ENCODE measurements at places on chromosomes 13 and 19. TPM values are rescaled to one million over a fixed set of nuclear protein-coding genes. Genes with fewer than 3 reads are reported as not detected.

GRCh38 chr13:56332671-56333070 is 808.0 kb upstream of the PRR20A start:
- no peak overlapping the region for H3K4me3 ChIP-seq
- no peak overlapping the region for H3K27ac ChIP-seq
- DNase-seq: no peak
- no peaks in the 10 kb centered on the region for H3K27me3 ChIP-seq
- no peaks in the 10 kb centered on the region for H3K36me3 ChIP-seq

DNA sequence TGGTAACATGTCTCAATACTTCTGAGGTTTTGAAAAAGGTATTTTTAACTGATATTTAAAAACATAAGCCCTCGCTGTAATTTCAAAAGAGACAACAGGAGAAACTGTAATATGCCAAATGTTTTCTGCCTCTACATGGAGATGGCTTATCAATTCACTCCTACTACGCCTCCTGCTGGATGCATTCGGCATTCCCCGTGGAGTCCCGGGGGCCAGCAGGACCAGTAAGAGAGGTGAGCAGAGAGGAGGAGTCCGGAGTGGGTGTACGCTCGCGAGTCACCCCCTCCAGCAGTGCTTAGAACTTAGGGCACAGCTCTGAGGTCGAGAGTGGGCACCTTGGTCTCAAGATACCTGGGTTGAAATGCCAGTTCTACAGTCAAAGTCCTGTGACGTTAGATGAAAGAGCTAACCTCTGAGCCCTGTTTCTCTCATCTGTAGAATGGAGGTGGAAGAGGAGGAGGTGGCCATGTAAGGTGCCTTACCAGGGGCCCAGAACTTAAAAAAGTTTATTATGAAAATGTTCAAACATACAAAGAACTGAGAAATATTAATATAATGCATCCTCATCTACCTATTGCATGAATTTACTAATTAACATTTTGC is 110.2 kb downstream of the STK24 start:
- H3K4me3 ChIP-seq: no peak overlapping the region
- DNase-seq: no peak
- no peaks in the 10 kb centered on the region for H3K4me1 ChIP-seq

The CAB39L gene
- 40.0 TPM for total RNA-seq

DNA sequence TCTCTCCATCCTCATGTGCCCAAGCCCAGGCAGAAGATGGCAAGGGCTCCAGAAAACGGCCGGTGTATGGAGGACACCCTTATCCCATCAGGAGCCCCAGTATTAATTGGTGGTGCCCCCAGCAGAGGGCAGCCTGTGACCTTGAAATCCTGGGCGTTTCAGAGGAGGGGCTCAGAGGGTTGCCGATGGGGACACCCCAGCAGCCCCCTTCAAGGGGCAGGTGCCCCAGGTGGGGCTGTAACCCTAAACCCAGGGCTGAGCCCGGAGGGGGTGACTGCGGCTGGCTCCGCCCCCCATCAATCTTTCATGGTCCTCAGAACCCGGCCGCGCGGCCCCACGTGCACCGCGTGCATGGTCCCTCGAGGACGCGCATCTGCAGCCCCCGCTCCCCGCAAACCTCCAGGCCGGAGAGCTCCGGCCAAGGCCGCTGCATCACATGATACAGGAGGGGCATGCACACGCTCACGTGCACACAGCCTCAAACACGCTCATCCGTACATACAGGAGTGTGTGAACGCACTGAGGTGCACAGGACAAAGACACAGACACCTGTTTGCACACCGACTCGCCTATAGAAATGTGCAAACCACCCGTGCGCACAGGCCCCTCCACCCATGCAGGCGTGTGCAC is 949 bp downstream of the RAB3A start:
- no peaks in the 10 kb centered on the region for H3K4me1 ChIP-seq
- peak overlapping the region; percentile 77 for H3K4me3 ChIP-seq
- H3K36me3 ChIP-seq: no peaks in the 10 kb centered on the region
- DNase-seq: no peak
- H3K27ac ChIP-seq: no peak overlapping the region

GRCh38 chr13:59843040-59843439 is 320.7 kb downstream of the DIAPH3 start:
- no peak overlapping the region for H3K27ac ChIP-seq
- H3K4me3 ChIP-seq: no peak overlapping the region
- DNase-seq: no peak

DNA sequence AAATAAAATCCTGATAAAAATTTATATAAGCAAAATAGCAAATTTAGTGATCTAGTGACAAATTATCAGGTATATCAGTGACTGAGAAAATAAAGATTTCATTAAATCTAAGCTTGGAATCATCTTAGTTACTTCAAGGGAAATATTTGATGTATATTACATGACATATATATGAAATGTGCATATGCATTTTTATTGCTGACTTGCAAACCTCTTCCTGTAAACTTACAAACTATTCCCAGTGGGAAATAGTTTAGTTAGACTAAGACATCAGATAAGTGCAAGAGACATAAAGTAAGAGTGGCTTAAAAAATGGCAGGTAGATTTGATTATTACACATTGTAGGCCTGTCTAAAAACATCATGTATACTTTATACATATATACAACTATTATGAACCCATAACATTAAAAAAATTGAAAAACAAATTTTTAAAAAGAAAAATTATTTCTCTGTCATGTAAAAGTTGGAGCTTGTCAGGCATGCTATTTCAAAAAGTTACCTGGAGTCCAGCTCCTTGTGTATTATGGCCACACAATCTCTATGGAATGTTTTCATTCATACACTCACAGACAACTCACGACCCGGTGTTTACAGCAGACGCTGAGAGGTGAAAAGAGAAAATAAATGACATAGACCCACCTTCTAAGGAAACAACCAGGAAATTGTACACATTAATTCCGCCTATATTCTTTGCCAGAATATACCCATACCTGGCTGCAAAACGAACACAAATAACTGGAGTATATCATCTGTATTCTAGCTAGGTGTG is 724.5 kb downstream of the SLITRK6 start:
- H3K4me1 ChIP-seq: no peaks in the 10 kb centered on the region
- no peaks in the 10 kb centered on the region for H3K27me3 ChIP-seq
- no peak for DNase-seq
- H3K27ac ChIP-seq: no peak overlapping the region

The PSG1 gene
- total RNA-seq: not detected

DNA sequence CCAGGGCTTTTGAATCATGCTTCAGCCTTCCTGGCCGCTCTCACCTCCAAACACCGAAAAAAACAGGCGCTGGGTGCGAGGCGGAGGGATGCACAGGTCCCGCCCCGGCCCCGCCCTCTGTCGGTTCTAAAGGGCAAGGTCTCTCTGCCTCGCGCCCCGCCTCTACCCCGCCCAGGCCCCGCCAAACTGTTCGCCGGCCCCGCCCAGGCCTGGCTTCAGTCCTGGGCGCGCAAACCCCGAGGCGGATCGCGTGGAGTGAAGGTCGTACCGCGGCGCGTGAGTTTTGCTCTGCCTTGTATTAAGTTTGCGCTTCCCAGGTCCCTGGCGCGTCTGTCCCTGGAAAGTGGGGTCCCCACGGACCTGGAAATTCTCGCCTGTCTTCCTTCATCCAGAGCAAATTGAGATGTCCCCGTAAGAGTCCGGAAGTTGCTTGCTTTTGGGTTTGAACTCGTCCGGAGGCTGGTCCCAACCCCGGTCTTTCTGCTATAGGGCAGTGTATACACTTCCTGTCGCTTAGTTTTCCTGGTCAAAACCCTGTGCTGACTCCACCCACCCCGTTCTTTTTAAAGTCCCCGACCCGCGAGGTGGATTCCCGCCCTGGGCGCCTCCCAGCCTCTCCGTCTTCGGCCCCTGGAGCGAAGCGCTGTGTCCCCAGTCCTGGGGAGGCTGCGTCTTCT is 8.4 kb downstream of the ZNF808 start:
- no peaks in the 10 kb centered on the region for H3K36me3 ChIP-seq
- H3K27ac ChIP-seq: peak overlapping the region; percentile 69
- peak; percentile 87 for DNase-seq
- H3K4me3 ChIP-seq: peak overlapping the region; percentile 81

DNA sequence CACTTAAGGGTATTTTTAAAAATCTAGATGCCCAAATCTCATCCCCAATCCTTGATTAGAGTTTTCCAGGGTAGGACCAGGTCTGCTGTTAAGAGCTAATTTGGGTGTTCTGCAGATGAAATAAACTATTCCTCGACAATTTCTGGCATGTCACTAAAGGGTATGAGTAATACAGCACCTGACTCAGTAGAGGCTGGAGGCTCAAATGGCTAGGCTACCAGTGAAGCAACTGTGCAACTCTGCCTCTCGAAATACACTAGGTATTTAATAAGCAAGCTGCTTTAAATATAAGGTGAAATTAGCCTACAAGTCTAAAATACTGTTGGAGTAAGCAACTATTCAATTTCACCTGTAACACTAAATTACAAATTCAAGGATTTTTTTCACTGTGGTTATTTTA is 1.5 kb downstream of the RNF6 start:
- peak overlapping the region; percentile 86 for H3K4me3 ChIP-seq
- no peak for DNase-seq
- H3K4me1 ChIP-seq: peaks cover 16% of the 10 kb centered on the region

The CD37 gene
- 15.4 TPM for total RNA-seq

DNA sequence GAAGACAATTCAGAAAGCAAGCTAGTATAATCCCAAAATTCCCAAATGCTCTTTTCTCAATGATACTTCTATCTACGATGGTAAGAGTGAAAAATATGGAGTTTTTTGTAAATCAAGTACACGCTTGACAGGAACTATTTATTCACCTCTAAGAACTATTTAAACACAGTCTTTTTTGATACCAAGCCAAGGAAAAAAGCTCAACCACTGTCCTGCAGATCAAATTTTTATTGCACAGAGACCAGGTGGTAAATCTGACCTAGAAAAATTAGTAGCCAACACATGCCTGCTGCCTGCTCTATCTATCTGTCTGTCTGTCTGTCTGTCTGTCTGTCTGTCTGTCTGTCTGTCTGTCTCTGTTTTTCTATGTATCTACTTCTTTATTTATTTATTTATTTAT is 292.2 kb downstream of the MZT1 start:
- no peaks in the 10 kb centered on the region for H3K27me3 ChIP-seq
- no peaks in the 10 kb centered on the region for H3K36me3 ChIP-seq
- no peak for DNase-seq
- H3K4me1 ChIP-seq: no peaks in the 10 kb centered on the region
- no peak overlapping the region for H3K4me3 ChIP-seq

The AMER2 gene
- total RNA-seq: 9.1 TPM

DNA sequence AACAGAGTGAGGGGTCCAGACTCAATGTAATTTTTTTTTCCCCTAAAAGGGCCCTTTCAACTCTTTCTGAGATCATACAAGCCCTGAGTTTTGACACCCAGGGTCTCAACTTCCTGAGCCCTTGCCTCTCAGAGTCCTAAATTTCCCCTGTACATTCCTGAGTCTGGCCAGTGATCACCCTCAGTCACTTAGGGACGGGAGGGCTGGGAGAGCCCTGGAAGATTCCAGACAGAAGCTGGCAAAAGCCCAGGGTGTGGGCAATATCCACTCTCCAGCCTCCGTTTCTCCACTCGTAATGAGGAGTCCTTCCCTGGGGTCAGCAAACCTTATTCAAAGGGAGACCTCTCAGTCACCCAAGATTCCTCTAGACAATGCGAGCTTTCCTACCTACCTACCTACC is 1.6 kb downstream of the PPP1R13L start:
- H3K4me1 ChIP-seq: peaks cover 16% of the 10 kb centered on the region
- DNase-seq: no peak
- H3K27ac ChIP-seq: peak overlapping the region; percentile 97
- no peaks in the 10 kb centered on the region for H3K27me3 ChIP-seq

- no peak overlapping the region for H3K27ac ChIP-seq
- H3K27me3 ChIP-seq: no peaks in the 10 kb centered on the region
- no peaks in the 10 kb centered on the region for H3K36me3 ChIP-seq
- no peaks in the 10 kb centered on the region for H3K4me1 ChIP-seq
- H3K4me3 ChIP-seq: no peak overlapping the region
Observed at GRCh38 chr13:93292366-93292765, 65.8 kb downstream of the GPC6 start.

The ASPDH gene
- not detected for total RNA-seq

DNA sequence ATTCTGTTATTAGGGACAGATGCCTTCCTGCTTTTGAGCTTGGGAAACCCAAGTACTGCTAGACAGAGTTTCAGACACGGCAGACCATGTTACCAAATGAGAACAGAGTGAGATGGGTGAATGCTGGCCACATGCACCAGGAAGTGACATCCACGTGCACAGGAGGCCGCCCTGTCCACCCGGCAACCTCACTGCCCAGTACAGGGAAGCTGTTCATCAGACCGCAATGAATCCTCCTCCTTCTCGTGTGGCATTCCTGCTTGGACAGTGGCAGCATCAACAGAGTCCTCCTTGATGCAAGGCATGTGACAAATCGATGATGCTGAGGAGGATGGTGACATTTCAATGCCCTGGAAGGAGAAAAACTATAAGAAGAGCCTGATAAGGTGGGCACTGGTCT is 191.0 kb upstream of the SOX1 start:
- H3K27me3 ChIP-seq: no peaks in the 10 kb centered on the region
- no peak overlapping the region for H3K27ac ChIP-seq
- H3K4me1 ChIP-seq: no peaks in the 10 kb centered on the region
- DNase-seq: no peak

- H3K4me3 ChIP-seq: no peak overlapping the region
- no peaks in the 10 kb centered on the region for H3K36me3 ChIP-seq
- DNase-seq: no peak
- H3K27ac ChIP-seq: no peak overlapping the region
- no peaks in the 10 kb centered on the region for H3K27me3 ChIP-seq
Observed at GRCh38 chr13:33123066-33123859, 107.0 kb downstream of the KL start.

DNA sequence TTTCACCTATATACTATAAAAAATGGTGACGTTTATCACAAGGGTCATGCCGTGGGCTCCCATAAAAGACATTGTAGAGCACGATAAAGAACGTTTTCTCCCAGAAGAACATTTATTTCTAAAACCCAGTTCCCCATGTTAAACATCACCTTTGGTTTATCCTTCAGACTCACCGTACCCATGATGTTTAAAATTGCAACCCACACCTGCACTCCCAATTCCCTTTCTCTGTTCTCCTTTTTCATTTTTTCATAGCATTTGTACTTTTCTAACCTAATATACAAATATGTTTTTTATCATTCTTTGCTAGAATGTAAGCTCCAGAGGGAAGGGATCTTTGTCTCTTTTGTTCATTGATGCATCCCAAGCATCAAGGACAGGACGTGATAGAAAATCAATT is 2.0 kb downstream of the RCBTB2 start:
- H3K36me3 ChIP-seq: no peaks in the 10 kb centered on the region
- no peaks in the 10 kb centered on the region for H3K27me3 ChIP-seq
- no peak for DNase-seq
- H3K4me1 ChIP-seq: no peaks in the 10 kb centered on the region
- peak overlapping the region; percentile 96 for H3K27ac ChIP-seq

- no peaks in the 10 kb centered on the region for H3K4me1 ChIP-seq
- peak overlapping the region; percentile 54 for H3K27ac ChIP-seq
- H3K4me3 ChIP-seq: peak overlapping the region; percentile 6
- no peaks in the 10 kb centered on the region for H3K36me3 ChIP-seq
Observed at GRCh38 chr19:48724796-48725753, 5.5 kb upstream of the MAMSTR start.

All from breast epithelium (tissue), 4 donors.